Liver (tissue), 10 donors: ENCODE measurements at places on chromosomes 11 and 22. TPM values are rescaled to one million over a fixed set of nuclear protein-coding genes. Genes with fewer than 3 reads are reported as not detected.

DNA sequence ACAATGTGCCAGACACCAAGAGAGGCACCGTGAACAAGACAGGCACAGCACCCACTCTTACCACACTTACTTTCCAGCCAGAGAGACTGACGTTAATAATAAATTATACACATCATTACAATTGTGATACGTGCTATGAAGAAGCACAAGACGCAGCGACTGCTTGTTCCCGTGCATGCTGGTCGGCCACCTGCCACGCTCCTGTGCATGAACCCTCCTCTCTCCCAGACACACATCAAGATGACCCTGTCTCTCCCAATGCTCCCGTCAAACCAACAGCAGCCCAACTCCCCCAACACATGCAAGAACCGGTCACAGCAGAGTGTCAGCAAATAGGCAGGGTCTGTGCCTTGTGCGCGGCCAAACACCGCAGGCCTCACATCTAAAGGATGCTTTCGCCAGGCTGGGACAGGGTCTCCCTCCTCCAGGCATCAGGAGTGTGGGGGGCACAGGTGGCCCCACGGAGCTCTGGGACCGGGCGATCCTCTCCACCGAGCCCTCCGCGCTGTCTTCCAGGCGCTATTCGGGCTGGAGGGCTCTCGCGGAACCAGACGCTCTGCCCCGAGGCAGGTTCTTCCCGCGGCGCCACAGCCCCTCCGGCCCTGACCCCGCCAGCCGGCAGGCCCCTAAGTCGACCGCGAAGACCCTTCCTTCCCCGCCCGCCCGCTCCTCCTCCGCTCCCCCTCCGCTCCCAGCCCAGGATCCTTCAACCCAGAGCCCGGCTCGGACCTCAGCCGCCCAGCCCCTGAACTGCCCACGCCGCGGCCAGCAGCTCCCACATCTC lies 533 bp downstream of the SERGEF start:
- no peak for DNase-seq

Gene CHRM4
- 0.09 TPM for total RNA-seq

DNA sequence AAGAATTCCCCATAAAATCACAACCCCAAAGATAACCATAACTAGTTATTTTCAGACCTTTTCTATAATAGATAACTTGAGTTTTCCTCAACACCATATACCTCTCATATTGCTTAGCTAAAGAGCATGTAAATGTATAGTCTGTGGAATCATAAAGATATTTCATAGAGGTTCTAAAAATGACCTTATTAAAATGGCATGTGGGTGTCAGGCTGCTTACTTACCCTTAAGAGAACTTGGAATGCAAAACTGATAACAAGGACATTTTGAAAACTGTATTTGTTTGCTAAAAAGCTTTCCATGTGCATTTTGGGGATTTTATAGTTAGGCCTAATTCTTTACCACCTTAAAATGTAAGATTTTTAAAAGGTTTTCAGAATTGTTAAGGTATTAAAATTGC lies 4.7 kb downstream of the SIK2 start:
- DNase-seq, result no peak

DNA sequence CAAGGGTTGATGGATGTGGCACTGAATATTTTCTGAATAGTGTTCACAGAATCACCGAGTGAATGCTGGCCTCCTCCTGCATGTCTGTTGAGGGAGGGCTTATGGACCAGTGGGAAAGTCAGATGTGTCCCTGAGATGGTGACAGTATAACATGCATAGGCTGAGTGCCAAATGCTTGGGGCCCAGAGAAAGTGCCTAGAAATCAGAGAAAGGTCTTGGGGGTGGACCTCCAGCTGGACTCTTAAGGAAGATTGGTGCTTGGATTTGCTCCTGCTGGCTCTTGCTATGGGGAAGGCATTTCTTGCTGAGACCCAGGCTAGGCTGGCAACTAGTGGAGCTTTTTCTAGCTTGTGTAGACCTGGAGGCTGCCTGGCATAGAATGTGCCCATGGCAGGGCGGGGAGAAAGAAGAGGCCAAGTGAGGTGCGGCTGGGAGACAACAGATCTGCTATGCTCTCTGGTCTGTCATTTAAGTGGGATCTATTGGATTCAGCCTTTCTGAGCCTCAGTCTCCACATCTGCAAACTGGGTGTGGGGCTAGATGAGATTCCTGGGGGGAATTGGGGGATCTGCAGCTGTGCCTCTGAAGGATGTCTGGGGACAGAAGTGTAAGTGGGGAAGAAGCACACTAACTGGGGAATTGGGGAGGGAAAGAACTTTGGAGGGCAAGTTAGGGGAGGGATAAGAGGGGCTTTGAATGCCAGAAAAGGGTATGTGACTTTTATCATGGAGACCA lies 27.4 kb downstream of the ZNRF3 start:
- no peak for DNase-seq

DNA sequence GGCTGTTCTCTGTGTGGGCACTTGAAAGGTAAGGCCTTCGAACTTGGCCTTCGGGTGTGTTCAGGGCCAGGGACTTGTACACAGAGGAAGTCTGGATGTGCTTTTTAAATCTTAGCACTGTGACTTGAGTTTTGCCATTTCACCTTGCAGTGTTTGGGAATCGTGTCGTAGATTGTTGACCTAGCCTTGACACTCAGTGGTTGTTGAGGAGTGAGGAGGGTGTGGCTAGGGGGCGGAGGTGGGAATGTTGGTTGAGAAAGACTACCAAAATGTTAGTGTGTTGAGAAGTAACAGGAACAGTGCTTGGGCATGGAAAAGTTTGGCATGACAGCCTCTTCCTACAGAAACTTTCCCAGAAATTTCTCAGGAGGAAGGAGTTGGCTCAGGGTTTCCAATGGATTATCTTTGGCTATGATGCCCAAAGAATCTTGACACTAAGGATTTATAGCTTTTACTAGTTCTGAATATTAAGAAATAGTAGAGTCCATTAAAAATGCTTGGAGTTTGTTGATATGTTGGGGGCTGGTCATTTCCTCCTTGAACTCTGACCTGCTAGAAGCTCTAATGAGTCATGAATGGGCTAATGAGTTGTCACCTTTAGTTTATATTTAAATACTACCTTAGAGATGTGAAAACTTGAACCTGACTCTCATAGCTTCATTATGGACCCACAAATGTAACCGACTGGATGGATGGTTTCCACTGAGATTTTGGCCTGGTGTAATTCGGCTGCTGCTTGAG lies 40.6 kb downstream of the BARX2 start:
- DNase-seq, result no peak

Gene GGT5
- 20.7 TPM for total RNA-seq

Gene MGAT3
- 7.6 TPM for total RNA-seq

Gene MFNG
- 7.9 TPM for total RNA-seq

Gene TEAD1
- 38.4 TPM for total RNA-seq

Gene GPR83
- total RNA-seq, result 0.05 TPM

GRCh38 chr11:122720107-122720881 lies 64.8 kb downstream of the UBASH3B start:
- DNase-seq, result no peak
